ENCODE measurements at places on chromosomes 1 and 21.
A peak's percentile ranks its signal among the peaks of the same experiment; 100 is the strongest.

DNA sequence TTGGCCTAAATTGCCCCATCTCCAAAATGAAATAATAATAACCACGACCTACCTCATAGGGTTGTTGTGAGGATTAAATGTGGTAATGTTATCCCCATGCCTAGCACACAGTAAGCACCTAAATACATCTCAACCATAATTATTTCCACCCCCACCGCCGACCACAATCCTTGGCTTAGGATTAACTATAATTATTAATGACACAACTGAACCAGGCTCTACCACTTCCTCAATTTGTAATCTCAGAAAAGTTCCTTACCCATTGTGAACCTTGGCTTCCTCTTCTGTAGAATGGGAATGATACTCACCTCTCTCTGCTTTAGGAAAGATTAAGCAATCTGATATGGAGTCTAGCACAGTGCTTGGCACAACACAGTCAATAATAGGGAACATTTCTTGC lies 44.3 kb upstream of the TACSTD2 start:
- peak; percentile 58 for DNase-seq

- no peak for DNase-seq
Measured at GRCh38 chr1:163697137-163697536, 375.4 kb downstream of the NUF2 start.

- peak; percentile 43 for DNase-seq
Measured at GRCh38 chr1:175600721-175601440, 142.5 kb downstream of the TNR start.

- no peak for DNase-seq
Measured at GRCh38 chr21:24150753-24151152, 1456.5 kb downstream of the MRPL39 start.

- DNase-seq, result peak; percentile 20
Measured at GRCh38 chr1:66239834-66240233, 294.1 kb upstream of the SGIP1 start.

DNA sequence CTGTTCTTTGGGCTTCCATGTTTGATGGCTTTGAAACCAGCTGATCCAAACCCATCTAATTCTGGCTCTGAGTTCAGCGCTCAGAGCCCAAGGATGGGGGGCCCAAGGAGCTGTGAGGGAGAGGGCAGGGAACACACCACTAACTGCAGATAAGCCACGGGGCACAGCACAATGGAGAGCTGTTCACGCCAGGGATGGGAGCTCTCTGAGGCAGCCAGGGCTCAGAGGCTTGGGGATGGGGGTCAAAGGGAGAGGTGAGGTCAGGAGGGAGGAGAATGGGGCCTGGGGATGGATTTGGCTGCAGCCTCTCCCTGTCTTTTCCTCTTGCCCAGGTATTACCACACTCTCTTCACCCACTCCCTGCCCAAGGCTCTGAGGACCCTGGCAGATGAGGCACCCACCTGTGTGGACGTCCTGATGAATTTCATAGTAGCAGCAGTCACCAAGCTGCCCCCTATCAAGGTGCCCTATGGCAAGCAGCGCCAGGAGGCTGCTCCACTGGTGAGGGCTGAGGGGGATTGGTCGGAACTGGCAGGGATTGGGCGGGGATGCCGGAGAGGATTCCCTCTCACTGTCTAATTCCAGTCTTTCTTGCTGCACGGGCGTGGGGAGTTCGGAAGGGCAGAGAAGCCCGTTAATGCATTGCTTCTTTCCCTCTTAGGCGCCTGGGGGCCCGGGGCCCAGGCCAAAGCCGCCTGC lies 11.3 kb downstream of the SLC30A2 start:
- no peak for DNase-seq

GRCh38 chr1:114126261-114127095 lies 27.2 kb downstream of the SYT6 start:
- peak; percentile 70 for DNase-seq

- no peak for DNase-seq
Measured at GRCh38 chr1:40405812-40406211, 32.3 kb downstream of the SMAP2 start.

DNA sequence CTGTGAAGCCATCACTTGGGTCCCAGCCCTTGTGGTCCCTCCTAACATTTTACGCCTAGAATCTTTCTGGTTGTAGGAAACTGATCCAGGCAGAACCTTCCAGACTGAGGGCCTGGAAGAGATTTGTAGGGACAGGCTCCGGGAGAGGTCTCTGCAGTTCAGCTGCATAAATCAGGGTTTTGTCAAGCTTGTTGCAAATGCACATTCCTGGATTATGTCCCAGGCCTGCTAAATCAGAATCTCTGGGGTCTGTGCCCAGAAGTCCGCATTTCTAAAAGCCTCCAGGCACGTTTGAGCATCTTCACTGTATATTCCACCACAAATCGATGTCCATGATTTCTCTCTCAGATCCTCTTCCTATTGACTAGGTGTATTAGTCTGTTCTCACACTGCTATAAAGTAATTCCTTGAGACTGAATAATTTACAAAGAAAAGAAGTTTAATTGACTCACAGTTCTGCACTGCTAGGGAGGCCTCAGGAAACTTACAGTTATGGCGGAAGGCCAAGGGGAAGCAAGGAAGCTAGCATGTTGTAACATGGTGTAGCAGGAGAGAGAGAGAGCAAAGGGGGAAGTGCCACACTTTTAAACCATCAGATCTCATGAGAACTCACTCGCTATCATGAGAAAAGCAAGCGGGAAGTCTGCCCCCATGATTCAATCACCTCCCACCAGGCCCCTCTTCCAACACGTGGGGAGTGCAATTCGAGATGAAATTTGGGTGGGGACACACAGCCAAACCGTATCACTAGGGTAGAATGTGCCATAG lies 1.2 kb upstream of the FHAD1 start:
- peak; percentile 63 for DNase-seq

DNA sequence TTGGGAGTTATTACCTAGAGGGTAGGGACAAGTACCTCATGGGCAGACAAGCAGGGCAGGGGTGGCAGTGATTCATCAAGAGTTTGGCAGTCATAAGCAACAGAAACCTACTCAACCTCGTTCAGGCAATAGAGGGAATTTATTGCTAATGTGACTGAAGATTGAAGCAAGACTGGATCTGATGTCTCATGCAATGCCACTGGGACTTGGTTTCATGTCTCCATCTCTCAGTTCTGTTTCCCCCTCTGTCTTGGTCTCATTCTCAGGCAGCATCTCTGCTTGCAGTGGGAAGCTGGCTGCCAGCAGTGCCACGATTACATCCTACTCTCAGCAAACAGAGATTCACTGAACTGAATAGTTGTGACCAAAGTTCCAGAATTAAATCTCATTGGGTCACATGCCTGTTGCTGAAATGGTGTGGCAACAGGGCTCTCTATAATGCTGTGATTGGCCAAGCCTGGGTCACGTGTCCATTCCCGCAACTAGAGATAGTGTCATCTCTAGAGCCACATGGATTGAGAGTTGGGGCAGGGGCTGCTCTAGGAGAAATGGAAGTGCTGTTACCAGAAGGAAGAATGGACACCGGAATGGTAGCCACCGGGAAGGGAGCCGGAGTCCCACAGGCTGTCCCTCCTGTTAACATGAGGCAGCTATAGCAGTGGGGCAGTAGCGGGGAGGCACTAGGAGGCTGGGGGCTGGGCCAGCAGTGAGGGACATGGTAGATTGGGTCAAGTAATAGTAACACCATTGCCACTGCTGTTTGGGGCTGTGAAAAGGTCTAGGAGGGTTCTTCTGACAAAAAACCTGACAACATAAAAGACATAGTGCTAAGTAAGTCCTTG lies 3.9 kb upstream of the CDC42 start:
- DNase-seq, result no peak

GRCh38 chr1:192534666-192535065 lies 40.9 kb upstream of the RGS1 start:
- DNase-seq, result no peak

- peak; percentile 78 for DNase-seq
Measured at GRCh38 chr21:45074048-45074817, at the start of gene ADARB1. TSS of gene ADARB1 (plus strand) at chr21:45074580. CDS start at chr21:45171657, 97,077 bp downstream.

DNA sequence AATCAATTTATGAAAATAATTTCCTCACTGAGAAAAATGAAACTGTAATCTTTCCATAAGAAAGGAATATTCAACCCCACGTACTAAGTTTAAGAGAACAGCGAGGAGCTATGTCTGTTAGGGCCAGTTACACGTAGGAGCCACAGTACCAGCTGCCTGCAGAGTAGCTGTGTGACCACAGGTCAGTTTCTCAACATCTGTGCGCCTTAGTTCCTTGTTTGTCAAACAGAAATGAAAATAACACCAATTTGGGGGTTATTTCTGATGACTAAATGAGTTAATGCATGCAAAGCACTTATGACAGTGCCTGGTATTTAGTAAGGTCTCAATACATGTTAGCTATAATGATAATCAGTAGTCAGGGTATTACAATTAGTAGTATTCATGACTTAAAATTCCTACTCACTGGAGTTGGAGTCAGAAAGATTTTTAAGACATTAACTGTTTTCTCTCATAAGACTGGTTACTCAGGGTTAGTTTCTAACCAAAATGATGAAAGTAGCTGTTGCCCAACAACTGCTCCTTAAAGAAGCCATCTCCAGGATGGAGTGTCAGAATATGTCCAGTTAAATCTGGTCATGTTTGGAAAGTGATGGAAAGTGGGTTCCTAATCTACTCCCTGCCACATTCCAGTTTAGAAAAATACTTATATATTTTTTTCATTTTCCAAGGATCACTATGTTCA lies 85.8 kb upstream of the ZNF648 start:
- peak; percentile 85 for DNase-seq

GRCh38 chr21:45187646-45188045 lies 100.0 kb downstream of the POFUT2 start:
- DNase-seq, result no peak

DNA sequence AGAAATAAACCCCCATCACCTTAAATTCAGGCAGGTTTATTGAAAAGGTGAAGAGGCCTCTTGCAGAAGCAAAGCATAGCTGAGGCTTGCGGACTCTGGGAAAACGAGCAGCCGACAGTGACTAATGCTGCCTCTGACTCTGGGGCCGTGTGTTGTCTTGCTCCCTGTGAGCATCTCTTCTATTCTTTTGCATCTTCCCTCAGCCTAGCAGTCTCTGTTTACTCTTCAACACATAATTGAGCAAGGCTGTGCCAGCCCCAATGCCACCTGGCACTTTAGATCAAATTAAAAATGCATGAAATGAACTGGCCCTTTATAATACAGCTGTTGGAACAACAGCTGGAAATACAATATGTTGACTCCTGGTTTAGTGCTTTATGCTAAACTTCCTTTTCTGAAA lies 18.4 kb upstream of the REG4 start:
- no peak for DNase-seq

- DNase-seq, result peak; percentile 31
Measured at GRCh38 chr1:23402286-23403037, 22.1 kb downstream of the TCEA3 start.

GRCh38 chr1:160117300-160117699 lies 1.7 kb downstream of the ATP1A2 start:
- no peak for DNase-seq

DNA sequence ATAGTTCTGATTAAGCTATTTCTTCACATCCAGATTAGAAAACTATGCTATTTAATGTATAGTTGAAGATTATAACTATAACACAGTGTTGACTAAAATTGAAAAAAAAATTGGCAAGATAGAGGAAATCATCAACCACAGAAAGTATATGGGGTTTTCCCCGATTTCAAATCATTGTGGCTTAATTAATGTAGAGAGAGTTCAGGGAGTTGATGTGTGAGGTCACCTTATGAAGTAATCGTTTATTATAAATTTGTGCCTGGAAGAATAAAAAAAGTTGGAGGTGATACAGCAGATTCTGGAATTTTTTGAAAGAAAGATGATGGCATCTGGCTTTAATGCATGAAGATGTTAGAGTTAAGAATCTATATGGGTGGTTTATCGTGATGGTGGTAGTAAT lies 84.3 kb downstream of the PTGS2 start:
- no peak for DNase-seq

Measured in hematopoietic multipotent progenitor cell treated with erythropoietin and hydrocortisone succinate and interleukin-3 and kit ligand, for 4 days (in vitro differentiated cells).